ENCODE measurements at places on chromosomes 12 and 14.

- H3K4me3 ChIP-seq: no peak overlapping the region
- H3K4me1 ChIP-seq: no peaks in the 10 kb centered on the region
- no peak for DNase-seq
- no peaks in the 10 kb centered on the region for H3K36me3 ChIP-seq
- no peak overlapping the region for H3K27ac ChIP-seq
Observed at GRCh38 chr12:54721312-54721711, 73.1 kb upstream of the DCD start.

DNA sequence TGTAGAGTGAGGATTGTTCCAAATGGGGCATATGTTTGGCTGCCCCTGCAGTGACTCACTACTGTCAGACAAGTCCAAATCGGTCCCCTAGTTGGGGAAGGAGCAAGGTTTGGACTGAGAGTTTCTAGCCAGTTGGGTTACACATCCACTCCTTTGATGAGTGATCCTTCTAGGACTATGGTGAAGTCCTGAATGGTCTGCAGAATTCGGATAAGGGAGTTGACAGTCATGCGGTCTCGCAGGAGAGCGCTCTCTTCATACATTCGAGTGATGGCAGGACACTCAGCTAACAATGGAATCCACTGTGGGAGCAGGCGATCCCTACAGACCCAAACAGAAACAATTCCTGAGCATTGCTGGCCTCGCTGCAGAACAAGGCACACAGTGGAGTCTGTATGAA lies 61.5 kb upstream of the SINHCAF start:
- no peaks in the 10 kb centered on the region for H3K4me1 ChIP-seq
- no peaks in the 10 kb centered on the region for H3K27me3 ChIP-seq
- no peak overlapping the region for H3K27ac ChIP-seq
- H3K4me3 ChIP-seq: no peak overlapping the region

- no peaks in the 10 kb centered on the region for H3K27me3 ChIP-seq
- no peaks in the 10 kb centered on the region for H3K4me1 ChIP-seq
- H3K4me3 ChIP-seq: no peak overlapping the region
- no peak overlapping the region for H3K27ac ChIP-seq
- DNase-seq: no peak
- H3K36me3 ChIP-seq: no peaks in the 10 kb centered on the region
Observed at GRCh38 chr12:132201391-132202120, 57.3 kb downstream of the NOC4L start.

GRCh38 chr12:69779928-69780327 lies 41.3 kb downstream of the RAB3IP start:
- no peaks in the 10 kb centered on the region for H3K36me3 ChIP-seq
- no peaks in the 10 kb centered on the region for H3K27me3 ChIP-seq
- DNase-seq: peak; percentile 88
- no peak overlapping the region for H3K4me3 ChIP-seq

GRCh38 chr12:124240493-124240892 lies 54.4 kb upstream of the RFLNA start:
- no peak overlapping the region for H3K4me3 ChIP-seq
- no peaks in the 10 kb centered on the region for H3K36me3 ChIP-seq
- H3K4me1 ChIP-seq: no peaks in the 10 kb centered on the region
- no peaks in the 10 kb centered on the region for H3K27me3 ChIP-seq

GRCh38 chr14:22506778-22507351 lies 82.2 kb downstream of the DAD1 start:
- H3K4me3 ChIP-seq: no peak overlapping the region
- H3K36me3 ChIP-seq: no peaks in the 10 kb centered on the region
- H3K27ac ChIP-seq: no peak overlapping the region
- no peaks in the 10 kb centered on the region for H3K27me3 ChIP-seq

DNA sequence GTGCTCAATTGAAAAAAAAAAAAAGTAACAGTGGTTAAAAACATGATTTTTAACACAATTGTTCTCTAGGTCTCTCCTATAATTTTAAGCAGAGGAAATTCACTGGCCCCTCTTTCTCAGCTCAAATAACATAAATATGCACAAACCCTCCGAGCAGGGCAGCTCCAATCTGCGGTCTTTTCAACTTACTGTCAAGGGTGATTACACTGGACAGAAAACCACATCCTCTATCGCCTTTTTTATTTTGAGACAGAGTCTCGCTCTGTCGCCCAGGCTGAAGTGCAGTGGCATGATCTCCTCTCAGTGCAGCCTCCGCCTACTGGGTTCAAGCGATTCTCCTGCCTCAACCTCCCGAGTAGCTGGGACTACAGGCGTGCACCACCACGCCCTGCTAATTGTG lies 16.5 kb upstream of the GABARAPL1 start:
- H3K27me3 ChIP-seq: no peaks in the 10 kb centered on the region
- peak; percentile 60 for DNase-seq
- H3K4me3 ChIP-seq: no peak overlapping the region
- H3K27ac ChIP-seq: no peak overlapping the region
- H3K36me3 ChIP-seq: no peaks in the 10 kb centered on the region

DNA sequence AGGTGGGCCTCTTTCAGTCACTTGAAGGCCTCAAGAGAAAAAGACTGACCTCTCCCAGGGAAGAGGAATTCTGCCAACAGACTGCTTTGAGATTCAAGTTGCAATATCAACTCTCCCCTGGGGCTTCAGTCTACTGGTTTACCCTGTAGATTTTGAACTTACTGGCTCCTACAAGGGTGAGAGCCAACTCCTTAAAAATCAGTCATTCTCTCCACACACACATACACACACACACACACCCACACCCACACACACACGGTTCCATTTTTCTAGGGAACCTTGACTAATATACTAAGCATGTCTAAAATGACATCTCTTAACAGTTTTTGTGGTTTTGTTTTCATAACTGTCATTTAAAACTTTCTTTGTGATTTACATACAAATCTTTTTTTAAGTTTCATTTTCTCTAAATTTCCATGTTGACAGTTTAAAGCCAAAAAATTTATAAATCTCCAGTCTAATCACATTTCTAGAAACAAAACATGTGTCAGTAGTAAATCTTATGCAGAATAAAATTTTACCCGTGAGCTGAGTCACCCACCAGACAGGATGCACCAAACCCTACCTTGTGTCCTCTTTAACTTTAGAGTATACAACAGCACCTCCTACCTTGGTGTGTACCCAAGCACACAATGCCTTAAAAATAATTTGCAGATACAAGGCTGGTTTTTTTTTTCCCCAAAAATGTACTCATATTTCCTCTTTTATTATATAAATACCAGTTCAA lies 394.6 kb downstream of the AEBP2 start:
- no peak for DNase-seq
- H3K27ac ChIP-seq: no peak overlapping the region
- H3K36me3 ChIP-seq: no peaks in the 10 kb centered on the region
- H3K27me3 ChIP-seq: no peaks in the 10 kb centered on the region
- no peaks in the 10 kb centered on the region for H3K4me1 ChIP-seq

All from Karpas-422 (cell line).